ENCODE measurements at places on chromosomes 11 and 22.
A peak's percentile ranks its signal among the peaks of the same experiment; 100 is the strongest.

DNA sequence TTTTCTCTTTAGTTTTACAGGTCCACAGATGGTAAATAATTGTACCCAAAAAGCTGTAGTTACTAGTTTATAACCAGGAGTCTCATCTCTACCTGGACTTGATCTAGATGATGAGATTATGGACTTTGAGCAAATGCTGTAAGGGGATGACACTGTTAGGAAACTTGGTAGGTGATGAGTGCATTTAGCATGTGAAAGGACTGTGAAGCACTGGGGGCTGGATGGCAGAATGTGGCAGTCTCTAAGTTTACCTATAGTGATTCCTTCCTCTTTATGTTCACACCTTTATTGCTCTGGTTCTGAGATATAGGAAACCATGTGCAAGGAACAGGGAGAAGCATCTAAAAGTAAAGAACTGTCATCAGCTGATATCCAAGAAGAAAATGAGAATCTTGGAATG, 230.7 kb upstream of the CHORDC1 start:
- no peak for DNase-seq

DNA sequence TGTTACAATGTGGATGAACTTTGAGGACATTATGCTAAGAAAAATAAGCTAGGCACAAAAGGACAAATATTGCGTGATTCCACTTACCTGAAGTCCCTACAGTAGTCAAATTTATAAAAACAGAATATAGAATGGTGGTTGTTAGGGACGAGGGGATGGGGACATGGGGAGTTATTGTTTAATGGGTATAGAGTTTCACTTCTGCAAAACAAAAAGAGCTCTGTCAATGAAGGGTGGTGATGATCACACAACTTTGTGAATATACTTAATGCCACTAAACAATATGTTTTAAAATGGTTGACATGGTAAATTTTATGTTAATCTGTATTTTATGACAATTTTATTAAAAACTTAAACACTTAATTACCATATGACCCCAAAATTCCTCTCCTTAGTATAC, 26.1 kb downstream of the INTS4 start:
- DNase-seq: no peak

GRCh38 chr11:12707500-12707880, 33.3 kb downstream of the TEAD1 start:
- no peak for DNase-seq

DNA sequence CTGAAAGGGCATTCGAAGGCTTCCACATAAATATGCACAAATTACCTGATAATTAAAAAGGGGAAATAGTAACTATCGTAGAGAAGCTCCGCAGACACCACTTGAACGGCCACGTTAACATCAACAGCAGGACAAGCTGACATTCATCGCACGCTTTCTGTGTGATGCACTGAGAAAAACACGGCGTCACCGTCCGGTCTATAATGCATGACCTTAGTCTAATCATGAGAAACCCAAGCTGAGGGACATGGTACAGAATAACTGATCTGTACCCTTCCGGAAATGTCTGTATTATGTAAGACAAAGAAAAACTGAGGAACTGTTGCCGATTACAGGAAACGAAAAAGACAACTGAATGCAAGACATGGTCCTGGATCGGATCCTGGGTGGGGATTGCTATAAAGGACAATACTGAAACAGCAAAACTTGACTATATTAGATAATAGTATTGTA, 678 bp upstream of the RANGAP1 start:
- peak; percentile 59 for DNase-seq

GRCh38 chr11:1547467-1548098, 24.5 kb downstream of the DUSP8 start:
- DNase-seq: no peak

DNA sequence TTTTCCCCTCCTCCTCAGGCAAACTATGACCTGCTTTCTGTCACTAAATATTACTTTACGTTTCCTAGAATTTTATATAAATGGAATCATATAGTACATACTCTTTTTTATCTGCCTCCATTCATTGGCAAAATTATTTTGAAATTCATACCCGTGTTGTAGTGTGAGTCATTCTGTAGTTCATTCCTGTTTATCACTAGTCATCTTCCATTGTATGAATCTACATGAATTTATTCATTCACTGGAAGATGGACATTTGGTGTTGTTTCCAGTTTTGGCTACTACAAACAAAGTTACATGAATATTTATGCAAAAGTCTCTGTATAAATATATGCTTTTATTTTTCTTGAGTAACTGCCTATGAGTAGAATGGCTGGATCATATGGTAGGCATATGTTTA, 60.7 kb upstream of the OPCML start:
- no peak for DNase-seq

DNA sequence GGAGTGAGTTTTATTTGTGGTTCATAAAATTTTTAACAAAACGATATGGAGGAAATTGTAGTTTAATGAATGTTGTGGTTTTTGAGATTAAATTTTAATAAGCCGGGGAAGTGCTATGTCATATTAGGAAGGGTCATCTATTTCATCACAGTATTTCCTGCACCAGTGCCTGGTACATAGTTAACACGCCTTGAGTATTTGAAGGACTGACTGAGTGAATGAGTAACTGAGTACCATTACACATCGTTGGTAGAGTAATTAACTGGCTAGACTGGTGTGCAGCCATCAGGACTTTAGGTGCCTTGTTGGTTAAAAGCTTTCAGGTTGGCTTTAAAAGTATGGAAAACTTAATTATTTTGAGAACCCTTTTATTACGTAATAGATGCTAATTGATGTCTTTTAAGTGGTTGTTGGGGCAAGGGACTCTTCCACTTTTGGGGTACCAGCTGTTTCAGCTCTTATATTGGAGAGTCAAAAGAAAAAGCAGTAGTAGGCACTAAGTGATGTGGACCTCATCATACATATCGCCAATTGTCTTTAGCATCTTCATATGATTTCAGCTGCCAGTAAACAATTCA, 101.8 kb downstream of the DDX10 start:
- no peak for DNase-seq

DNA sequence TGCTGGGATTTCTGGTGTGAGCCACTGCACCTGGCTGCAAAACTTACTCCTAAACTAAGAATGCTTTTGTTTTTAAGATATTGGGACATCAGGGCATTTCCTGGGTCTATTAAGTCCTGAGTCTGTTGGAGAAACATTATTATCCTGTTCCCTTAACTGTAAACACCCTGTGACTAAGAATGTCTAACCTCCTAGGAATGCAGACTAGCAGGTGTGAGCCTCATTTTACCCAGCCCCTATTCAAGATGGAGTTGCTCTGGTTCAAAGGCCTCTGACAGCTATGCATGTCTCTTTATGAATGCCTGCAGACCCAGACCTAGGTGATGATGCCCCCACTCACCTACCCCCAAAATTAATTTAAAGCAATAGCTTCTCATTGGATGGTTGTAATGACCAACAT, 46.2 kb downstream of the DEPDC5 start:
- no peak for DNase-seq

GRCh38 chr11:74989260-74989638, 516 bp downstream of the NEU3 start:
- no peak for DNase-seq

DNA sequence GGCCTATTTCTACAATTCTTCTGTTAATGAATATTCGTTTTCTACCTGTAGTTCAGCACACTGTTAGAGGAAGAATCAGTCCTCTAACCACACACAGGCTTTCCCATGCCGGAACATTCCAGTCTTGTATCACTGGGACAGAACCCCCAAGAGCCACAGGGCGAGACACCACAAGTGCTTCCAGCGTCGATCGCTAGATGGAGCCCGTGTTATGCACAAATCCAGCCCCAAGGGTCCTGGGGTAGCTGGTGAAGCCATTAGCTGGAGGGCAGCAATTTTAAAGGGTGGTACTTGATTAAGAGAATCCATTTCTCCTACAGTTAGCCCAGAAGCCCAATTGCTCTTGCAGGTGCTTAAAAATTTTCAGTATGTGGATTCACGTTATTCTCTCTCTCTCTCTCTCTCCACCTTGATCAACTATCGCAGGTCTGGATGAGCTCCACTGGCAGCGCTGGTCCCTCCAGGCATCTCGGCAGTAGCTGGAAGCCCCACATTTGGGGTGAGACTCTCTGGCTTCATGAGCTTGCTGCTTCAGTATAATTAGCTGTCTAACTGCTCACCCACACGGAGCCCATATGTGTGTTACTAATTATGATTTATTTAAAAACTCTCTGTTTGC, 148.2 kb upstream of the SNX19 start:
- DNase-seq: no peak

GRCh38 chr11:84800755-84801346, 826.3 kb downstream of the DLG2 start:
- no peak for DNase-seq

GRCh38 chr11:75949023-75949672, 134.1 kb downstream of the UVRAG start:
- DNase-seq: no peak

- no peak for DNase-seq
Observed at GRCh38 chr11:5131584-5132335, 6.4 kb downstream of the OR52A5 start.

GRCh38 chr11:61333550-61334433, 764 bp downstream of the TKFC start:
- DNase-seq: no peak

DNA sequence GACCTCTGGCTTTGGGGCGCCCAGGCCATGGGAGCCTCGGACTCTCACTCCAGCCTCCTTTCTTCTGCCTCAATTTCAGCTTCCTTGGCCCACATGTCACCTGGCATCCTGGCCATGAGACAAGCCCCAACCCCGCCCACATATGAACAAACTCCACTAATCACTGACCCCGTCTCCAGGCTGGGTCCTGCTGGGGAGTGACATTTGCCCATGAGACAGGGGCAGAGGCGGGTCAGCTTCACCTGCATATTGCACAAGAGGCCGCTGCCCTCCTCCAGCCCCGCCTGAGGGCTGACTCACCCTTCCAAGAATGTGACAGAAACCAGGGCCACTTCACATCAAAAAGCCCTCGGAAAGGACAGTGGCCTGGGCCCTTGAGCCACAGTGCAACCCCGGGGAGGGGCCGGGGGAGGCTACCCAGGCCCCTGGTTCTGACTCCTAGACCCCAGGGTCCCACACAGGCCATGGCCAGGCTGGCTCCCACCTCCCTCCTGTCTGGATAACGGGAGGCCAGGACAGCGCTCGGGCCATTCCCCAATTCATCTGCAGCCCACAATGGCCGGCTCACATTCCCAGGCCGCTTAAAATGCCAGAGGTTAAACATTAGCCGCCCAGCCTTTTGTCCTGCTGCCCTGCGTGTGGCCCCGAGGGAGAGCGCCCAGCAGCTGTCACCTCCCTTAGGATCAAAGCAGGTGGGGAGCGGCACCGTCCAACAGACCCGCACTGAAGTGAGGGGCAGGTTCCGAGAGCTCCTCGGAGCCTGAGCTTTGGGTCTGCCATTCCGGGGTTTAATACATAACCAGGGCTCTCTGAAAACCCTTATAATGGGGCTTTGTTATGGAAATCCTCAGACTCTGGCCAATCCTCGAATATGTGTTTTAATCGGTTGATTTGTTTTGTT, 42.3 kb downstream of the TRMU start:
- DNase-seq: no peak

DNA sequence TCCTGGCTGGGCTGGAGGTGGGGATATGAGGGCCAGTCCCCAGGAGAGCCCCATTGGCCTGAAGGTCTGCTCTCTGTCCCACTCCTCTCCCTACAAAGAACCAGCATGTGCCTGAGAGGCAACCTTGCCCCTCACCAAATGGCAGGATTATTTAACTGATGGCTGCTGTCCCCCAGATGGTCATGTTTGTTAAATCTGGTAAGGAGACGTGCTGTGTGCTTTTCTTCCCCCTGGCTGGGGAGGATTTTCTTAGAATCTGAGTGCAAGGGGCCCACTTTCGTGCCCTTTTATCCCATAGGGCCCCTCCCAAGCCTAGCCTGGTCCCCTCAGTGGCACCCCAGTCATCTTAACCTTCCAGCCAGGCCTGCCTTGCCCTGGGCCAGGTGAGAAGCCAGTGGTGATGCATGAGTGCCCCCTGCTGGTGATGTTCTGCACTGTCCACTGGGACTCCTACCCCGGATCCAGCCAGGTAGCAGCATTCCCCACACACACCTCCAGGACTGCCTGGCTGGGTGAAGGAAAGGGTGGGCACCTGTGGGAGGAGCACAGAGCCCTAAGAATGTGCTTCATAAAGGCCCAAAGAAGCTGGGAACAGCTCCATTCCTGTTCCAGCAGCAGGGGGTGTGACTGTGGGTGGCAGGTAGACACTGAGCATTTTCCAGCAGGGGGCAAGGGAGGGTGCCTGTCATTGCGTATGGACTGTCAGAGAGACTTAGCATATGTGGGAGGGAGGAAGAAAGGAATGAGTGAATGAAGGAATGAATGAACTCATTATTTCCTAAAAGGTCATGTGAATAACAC, 28.9 kb downstream of the MFNG start:
- peak; percentile 63 for DNase-seq

GRCh38 chr11:65790902-65791650, 4.2 kb downstream of the OVOL1 start:
- DNase-seq: no peak

DNA sequence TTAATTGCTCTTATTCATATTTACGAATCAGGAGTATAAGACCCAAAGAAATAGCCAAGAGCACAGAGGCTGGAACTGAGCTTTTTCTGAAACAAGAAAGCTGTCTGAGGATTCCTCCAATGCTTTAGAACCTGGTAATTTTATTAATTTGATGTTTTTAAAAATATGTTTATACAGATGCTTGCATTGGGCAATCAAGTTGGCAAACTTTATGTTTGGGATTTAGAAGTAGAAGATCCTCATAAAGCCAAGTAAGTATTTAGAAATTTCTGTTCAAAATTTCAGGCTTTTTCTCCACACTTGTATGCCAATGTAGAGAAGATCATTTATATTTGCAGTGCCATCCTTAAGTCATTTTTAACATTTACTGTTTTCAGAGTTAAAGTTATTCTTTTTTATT, 24.3 kb upstream of the HIKESHI start:
- DNase-seq: no peak

DNA sequence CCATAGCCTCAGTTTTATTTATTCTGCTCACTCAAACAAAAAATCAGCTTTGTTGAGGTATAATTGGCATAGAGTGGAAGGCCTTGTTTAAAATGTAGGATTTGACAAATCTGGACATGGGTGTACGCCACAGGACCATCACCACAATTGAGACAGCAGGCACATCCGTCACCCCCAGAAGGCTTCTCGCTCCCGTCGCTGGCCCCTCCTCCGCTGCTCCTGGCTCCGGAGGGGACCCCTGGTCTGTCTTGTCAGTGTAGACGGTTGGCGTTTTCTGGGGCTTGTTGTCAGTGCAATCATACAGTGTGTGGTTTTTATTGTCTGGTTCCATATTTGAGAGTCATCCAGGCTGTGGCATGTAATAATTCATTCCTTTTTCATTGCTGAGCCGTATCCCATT, 97.6 kb downstream of the KCNQ1 start:
- DNase-seq: no peak

- DNase-seq: peak; percentile 66
Observed at GRCh38 chr11:111944651-111945051, 7.5 kb downstream of the DIXDC1 start.

GRCh38 chr11:126461096-126461440, 105.6 kb downstream of the ST3GAL4 start:
- no peak for DNase-seq

DNA sequence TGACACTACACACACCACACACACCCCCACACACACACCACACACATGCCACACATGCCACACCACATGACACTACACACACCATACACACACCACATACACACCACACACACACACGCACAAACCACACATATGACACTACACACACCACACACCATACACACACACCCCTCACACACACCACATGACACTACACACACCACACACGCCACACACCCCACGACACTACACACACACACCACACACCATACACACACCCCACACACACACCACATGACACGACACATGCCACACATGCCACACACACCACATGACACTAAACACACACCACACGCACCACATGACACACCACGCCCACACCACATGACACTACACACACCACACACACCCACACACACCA, 101.8 kb upstream of the ASPHD2 start:
- DNase-seq: no peak

All from CD4-positive, alpha-beta T cell treated with Interleukin-4 for 4 hours (primary cell).